ENCODE measurements at places on chromosomes 2 and 18.
A peak's percentile ranks its signal among the peaks of the same experiment; 100 is the strongest.

- no peak for DNase-seq
These were observed 78.5 kb downstream of the FIGN start for GRCh38 chr2:163657281-163657656.

DNA sequence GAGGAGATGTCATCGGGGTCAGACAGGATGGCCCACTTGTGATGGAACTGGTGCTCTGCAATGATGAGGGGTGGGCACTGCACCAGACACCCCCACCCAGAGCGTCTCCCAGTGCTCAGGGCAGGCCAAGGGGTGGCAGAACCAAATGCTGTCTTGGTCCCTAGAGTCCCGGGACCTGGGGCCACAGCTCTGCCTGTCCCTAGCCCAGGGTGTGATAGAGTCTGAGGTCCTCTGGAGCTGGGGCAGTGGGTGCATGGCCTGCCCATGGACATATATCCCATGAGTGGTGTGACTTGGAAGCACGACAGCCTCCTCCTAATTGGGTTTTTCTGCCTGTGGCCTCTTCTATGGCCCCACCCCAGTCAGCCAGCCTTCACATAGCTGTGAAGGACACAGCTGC is 6.7 kb upstream of the OTOF start:
- no peak for DNase-seq

- DNase-seq = no peak
These were observed 199.1 kb upstream of the CHAC2 start for GRCh38 chr2:53568469-53568868.

DNA sequence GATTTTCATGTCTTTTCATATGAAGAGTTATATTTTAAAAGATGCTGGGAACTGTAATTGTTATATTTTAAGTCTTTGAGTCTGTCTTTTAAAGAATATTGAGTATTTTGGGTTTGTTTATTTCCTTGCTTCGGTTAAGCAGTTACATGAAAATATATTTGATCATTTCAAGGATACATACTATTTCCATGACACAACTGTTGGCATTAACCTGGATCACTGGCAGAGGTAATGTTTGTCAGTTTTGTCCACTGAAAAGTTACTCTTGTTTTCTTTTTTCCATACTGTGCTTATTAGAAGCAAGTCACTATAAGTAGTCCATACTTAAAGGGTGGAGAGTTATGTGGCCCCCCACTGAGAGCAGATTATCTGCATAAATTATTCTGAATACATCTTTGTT is 1142.0 kb upstream of the TMEFF2 start:
- no peak for DNase-seq

DNA sequence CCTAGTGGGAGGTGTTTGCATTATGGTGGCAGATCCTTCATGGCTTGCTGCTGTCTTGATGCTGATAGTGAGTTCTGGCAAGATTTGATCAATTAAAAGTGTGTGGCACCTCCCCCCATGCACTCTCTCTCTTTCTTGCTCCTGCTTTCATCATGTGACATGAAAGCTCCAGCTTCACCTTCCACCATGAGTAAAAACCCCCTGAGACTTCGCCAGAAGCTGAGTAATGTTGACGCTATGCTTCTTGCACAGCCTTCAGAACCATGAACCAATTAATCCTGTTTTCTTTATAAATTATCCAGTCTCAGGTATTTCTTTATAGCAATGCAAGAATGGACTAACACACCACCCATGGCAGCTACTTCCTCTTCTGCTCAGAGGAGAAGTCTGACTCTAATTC is 2181.4 kb upstream of the PIK3C3 start:
- DNase-seq = no peak

GRCh38 chr2:197414515-197414914 is 20.3 kb downstream of the SF3B1 start:
- no peak for DNase-seq

GRCh38 chr2:116776556-116776955 is 1037.9 kb upstream of the DDX18 start:
- DNase-seq = no peak

GRCh38 chr2:100422320-100423055 is 5.0 kb upstream of the CHST10 start:
- DNase-seq = peak; percentile 45

DNA sequence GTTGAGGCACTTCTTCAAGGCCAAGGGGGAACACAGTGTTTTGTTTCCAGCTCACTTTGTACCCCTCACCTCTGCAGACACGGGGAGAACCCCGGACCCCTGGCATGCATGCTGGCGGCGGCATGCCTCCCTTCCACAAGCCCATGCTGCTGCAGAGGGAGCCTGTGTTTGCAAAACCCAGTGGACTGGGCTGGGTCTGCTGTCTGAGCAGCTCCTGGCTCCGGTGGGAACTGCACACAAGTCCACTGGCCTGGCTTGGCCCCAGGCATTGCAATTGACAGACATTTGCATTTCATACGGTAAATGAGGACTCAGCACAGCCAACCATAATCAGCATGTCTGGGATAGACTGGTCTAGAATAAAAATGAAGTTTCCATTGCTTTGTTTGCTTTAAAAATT is 62.4 kb downstream of the RALBP1 start:
- no peak for DNase-seq

DNA sequence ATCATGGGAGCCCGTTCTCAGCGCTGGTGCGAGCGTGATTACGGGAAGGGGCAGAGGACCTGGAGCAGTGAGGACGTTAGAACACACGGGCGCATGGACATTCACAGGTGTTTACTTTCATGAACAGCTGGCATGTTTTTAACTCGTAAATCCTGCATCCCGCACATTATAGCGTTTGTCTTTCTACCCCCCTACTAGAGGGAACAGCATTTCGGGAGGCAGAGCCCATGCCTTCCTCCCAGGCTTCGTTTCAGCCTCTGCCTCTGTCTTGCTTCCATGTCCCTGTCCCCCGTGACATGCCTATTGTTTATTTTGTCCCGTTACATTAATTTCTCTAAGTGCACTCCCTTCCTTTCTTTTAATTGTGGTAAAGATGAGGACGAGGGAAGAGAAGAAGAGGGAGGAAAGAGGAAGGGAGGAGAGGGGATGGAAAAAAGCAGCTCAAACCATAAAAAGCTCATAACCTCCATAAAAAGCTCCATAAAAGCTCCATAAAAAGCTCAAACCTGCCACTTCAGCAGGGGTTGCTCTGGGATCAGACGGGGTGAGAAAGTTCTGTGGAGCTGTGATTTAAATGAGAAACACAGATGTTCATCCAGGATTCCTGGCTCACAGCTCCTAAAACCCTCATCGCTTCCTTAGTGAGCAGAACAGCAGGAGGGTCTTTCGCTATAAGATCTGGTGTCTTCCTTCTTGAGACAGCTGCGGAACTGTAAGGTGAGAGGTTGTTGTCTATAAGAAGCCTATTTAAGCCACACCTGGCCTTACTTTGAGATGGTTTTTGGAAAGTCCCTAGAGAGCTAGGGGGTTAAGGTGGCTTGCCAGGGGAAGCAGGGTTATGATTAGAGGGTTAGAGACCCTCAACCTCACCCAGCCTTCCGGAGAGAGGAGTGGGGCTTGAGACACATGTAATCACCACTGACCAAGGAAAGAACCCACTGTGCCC is 66.6 kb upstream of the SNTG2 start:
- no peak for DNase-seq

- no peak for DNase-seq
These were observed 2.9 kb upstream of the KHK start for GRCh38 chr2:27083410-27084296.

DNA sequence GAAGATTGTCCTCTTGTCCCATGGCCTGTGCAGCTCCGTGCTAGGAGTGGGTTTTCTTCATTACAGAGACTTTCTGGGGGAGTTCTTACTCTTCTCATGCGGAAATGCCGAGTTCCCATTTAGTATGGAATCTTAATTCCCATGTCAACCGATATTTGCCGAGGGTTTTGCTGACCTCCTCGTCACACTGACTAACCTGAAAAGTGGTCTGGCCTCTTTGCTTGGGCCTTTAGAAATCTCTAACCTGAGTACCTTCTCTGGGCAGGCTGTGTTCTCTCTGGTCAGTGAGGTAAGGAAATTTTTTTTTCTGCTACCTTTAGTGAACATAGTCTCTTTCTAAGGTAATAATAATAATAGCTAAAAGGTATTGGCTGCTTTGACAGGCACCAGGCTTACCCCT is 10.9 kb upstream of the EML6 start:
- DNase-seq = no peak

DNA sequence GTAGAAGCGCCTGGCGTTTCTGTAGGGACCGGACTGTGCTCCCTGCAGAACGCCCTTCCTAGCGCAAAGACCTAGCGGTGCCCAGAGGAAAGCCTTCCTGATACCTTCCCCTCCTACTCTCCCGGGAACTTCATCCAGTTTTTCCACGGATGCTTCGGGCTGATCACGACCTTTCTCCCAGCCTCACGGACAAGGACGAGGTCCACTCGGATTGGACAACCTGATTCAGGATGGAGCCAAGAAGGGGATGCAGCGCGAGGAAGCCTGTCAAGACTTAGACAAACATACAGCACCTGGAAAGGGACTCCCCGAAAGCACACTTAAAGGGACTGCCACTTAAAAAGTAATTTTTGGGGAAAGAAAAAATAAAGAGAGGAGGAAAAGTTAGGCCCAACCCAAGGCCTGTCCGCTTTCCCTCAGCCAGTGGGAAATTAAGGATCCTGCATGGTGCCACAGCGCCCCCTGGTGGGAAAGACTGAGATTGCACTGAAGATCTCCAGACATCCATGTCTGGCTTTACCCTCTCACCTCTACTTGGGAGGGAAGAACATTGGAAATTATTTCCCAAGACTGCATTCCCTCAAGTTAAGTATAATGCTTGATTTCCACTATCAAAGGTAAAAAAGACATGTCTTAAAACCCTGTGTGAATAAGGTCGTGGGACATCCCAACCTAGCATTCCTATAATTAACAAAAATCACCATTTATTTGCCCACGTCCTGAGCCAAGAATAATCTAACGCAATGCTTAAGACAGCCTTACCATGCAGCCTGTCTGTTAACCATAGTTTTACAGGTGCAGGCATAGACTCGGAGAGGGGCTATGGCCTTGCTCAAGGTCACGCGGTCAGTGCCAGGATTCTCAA is 13.4 kb upstream of the COPS8 start:
- peak; percentile 39 for DNase-seq

DNA sequence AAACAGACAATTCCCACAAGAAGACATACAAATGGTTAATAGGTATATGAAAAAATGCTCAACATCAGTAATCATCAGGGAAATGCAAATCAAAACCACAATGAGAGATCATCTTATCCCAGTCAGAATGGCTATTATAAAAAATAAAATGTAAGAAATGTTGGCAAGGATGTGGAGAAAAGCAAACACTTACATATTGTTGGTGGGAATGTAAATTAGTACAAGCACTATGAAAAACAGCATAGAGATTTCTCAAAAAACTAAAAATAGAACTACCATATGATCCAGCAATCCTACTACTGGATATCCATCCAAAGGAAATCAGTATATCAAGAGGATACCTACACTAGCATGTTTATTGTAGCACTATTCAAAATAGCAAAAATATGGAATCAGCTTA is 186.6 kb downstream of the NOL4 start:
- DNase-seq = no peak

DNA sequence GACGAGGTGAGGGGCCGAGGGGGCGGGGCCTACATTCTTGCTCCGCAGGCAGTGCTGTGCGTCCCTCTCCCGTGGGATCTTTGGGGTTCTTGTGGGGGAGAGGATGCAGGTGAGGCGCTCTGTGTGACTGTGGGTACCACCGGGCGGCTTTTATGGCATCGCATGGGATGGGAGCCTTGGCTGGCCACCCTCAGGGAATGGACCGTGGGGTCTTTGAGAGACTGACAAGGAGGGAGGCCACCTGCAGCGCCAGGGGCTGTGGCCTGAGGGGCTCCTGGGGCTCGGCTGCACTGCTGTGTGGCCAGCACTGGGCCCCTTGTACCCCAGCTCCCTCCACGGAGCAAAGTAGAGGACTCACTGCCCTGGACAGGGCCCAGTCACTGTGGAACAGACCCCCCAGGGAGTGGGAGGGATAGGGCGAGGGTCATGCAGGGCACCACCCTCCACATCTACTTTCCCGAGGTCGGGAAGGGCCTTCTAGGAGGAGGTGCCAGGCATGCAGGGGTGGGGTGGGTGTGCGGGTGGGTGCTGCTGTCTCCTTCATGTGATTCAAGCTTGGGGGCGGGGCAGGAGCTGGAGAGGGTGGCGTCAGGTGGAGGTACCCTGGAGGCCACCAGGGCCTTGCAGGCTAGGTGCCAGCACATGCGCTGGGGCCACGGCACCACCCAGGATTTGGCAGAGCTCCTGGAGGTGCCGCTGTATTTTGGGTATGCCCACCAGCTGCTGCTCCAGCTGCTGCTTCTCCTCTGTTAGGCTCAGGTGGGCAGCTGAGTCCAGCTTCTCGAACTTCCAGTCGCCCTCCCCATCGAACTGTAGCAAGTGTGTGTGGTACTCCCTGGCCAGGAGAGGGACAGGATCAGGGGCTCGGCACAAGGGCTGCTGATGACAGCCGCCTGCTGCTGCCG is 1072.4 kb downstream of the RPIA start:
- no peak for DNase-seq

DNA sequence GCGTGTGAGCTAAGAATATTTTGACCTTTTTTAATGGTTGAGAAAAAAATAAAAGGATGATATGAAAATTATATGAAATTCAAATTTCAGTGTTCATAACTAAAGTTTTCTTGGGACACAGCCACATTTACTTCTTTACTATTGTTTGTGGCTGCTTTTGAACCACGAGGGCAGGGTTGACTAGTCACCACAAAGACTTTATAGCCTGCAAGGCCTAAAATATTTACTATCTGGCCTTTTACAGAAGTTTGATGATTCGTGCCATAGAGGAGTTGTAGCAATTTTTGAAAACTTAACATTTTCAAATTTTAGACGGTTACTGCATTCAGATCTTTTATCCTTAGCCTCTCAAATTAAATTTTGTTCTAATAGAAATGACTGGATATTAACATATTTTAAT is 69.9 kb downstream of the LIMS1 start:
- DNase-seq = no peak

DNA sequence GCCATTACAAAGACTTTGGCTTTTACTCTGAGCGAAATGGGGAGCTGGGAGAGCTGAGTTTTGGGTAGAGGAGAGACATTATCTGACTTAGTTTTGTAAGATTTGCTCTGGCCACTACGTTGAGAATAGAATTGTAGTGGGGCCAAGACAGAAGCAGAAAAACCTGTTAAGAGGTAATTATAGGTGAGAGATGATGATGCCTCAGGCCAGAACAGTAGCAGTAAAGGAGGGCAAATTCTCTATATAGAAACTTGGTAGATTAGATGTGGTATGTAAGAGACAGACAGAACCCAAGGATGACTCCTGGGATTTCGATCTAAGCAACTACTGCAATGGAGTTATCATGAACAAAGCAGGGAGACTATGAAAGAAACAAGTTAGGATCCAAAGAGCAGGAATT is 17.4 kb upstream of the CREB1 start:
- no peak for DNase-seq

- DNase-seq = no peak
These were observed 1682.3 kb upstream of the PIK3C3 start for GRCh38 chr18:40272630-40273231.
